ENCODE measurements at places on chromosomes 12 and 14.

DNA sequence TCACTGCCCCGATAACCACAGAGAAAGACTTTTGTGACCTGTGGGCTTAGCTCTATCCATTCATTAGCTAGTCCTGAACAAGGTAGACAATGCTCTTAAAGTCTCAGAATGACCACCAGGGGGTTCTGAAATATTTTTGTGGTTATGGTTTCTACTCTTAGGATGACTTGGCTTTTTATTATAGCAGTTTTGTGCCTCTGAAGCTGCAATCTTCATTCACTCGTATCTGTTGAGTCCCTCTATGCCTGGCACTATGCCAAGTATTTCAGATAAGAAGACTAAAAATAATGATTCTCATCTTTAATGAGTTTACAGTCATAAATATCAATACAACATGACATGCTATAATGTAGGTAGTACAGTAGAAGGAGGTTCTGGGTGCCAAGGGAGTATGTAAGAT lies 130.8 kb upstream of the TRHDE start:
- DNase-seq: no peak

DNA sequence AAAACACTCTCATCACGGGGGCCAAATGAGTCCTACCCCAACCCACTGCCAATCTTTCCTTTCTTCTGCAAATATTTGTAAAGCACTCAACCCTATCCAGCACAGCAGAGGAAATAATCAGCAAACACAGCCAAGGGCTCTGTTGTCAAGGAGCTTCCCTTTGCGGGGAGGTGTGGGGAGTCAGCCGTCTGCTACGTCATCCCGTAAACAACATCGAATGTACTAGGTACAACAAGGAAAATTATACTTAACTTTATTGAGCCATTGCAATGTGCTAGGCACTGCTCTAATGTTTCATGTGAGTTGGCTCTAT lies 22.8 kb downstream of the TMEM63C start:
- no peak for DNase-seq

- no peak for DNase-seq
These were observed 125.3 kb downstream of the SLC15A4 start for GRCh38 chr12:128698301-128698972.

GRCh38 chr14:52003324-52003723 lies 14.0 kb downstream of the RTRAF start:
- DNase-seq: no peak

- DNase-seq: no peak
These were observed 24.8 kb upstream of the MTHFD1 start for GRCh38 chr14:64363265-64363846.
